ENCODE measurements at places on chromosomes 13 and 19. TPM values are rescaled to one million over a fixed set of nuclear protein-coding genes. Genes with fewer than 3 reads are reported as not detected.

- no peak for DNase-seq
Observed at GRCh38 chr13:51539887-51540286, 44.4 kb upstream of the WDFY2 start.

DNA sequence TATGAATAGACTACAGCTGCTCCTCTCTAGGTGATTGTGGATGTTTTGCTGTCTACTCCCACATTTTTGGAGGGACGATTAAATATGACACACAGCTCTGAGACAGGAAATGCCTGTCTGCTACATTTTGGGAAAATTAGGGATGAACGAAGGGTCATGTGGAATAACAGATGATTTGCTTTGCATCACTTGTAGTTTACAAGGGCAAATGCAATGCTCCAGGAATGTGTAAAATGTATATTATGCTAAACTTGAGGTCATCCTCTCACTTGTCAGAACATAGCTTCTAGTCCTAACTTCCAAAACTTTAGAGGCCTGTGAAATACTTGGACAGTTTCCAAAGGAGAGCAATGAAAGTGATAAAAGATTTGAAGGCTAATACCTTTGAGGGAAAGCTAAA lies 284.2 kb upstream of the DACH1 start:
- no peak for DNase-seq

GRCh38 chr19:46919324-46919723 lies 58.5 kb downstream of the ARHGAP35 start:
- DNase-seq, result no peak

- DNase-seq, result no peak
Observed at GRCh38 chr19:1279782-1280341, 4.5 kb downstream of the FAM174C start.

- DNase-seq, result peak; percentile 80
Observed at GRCh38 chr13:23966221-23966690, 69.0 kb upstream of the C1QTNF9B start.

Gene IFNL3
- total RNA-seq, result not detected

GRCh38 chr19:32471095-32471494 lies 65.5 kb downstream of the DPY19L3 start:
- DNase-seq, result no peak

- DNase-seq, result no peak
Observed at GRCh38 chr19:4370418-4371041, 27.2 kb downstream of the MPND start.

GRCh38 chr13:48448959-48449614 lies 36.2 kb upstream of the LPAR6 start:
- DNase-seq, result no peak

DNA sequence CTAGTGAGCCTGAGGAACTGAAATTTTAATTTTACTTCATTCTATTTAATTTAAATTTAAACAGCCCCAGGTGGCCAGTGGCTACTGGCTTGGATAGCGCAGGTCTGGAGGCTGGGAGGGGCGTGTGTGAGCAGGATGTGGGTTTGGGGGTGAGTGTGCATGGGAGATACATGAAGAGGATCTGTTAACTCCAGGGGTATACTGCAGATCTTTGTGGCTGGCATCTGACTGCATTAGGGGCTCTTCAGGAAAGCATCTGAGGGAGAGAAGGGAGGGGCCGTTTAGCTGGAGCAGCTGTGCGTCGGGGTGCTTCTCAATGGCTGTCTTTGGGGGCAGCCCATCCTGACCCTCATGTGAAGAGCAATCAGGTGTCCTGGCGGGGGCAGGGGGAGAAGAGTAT lies 6.8 kb downstream of the SHANK1 start:
- DNase-seq, result no peak

Gene FFAR3
- total RNA-seq, result 0.17 TPM

Gene ATP4A
- total RNA-seq, result not detected

Gene SLITRK6
- 3.6 TPM for total RNA-seq

GRCh38 chr13:27641711-27642502 lies 20.2 kb downstream of the POLR1D start:
- DNase-seq, result no peak

- DNase-seq, result no peak
Observed at GRCh38 chr13:44693156-44693764, 117.1 kb upstream of the TSC22D1 start.

Gene ZNF578
- 3.8 TPM for total RNA-seq

- DNase-seq, result no peak
Observed at GRCh38 chr13:113630804-113631203, 27.2 kb downstream of the ATP4B start.

Gene PAK4
- 8.3 TPM for total RNA-seq

- peak; percentile 93 for DNase-seq
Observed at GRCh38 chr13:29595380-29596063, at the start of gene SLC7A1. TSS of gene SLC7A1 (minus strand) at chr13:29595688. CDS start at chr13:29536188, 59,500 bp downstream.
